ENCODE measurements at places on chromosomes 5 and 9.

- DNase-seq = no peak
These were observed 21.8 kb downstream of the FYB1 start for GRCh38 chr5:39197556-39197955.

- DNase-seq = no peak
These were observed 251.6 kb downstream of the GRIA1 start for GRCh38 chr5:153742060-153742459.

GRCh38 chr5:149372932-149373331, 6.2 kb downstream of the IL17B start:
- no peak for DNase-seq

DNA sequence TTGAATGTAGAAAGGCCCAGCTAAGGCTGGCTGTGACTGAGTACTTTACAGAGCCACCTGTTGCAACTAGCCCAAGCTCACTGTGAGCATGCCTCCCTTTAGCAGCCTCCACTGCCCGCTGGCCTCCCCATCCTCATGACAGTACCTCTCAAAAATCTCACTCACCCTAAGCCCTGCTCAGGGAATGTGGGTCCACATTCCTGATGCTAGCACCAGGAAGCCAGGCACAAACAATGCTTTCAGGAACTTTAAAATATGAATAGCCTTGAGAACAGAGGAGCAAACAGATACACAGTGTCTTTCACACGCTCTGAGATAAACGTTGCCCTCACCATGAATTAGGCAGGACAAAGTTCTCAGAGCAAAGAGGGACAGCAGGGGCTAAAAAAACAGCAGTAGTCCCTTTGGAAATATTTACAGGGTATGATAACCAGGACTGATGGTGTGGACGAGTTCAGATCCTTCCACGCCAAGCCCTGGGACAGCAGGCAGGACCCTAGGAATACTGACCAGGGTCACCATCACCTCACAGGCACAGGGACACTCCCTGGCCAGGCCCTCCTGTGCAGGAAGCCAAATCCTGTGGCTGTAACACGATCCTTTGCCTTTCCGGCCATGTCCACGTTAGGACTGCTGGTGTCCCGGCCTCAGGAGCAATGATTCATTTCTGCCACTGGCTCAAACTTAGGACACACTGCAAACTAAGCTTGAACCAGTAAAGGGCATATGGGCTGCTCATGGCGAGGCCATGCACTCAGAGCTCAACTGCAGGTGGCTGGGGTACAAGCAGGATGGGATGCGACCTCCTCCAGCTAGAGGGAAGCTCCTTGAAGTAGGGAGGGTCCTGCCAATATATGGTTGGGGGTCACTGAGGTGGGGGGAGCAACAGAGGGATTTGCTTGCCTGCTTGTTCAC, 9.6 kb downstream of the ACSL6 start:
- no peak for DNase-seq

GRCh38 chr5:155094455-155094854, 80.9 kb downstream of the KIF4B start:
- no peak for DNase-seq

All from right kidney (tissue), 9 donors.